ENCODE measurements at places on chromosomes 4 and X.

DNA sequence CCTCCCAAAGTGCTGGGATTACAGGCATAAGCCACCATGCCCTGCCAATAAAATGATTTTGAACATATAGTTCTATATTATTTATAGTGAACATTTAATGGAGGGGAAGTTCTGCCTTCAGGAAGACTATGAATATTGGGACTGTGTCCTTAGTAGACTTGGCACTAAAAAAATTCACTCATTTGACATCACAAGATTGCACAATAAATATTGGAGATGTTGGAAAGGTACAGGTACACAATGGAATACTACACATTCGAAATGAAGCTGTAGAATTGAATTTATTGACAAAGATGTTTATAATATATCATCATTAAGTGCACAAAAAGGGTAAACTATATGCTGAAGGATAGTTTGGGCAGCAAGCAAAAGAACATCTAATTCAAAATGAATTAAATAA, 13.0 kb upstream of the TMPRSS11E start:
- DNase-seq: no peak

- no peak for DNase-seq
Observed at GRCh38 chr4:158443731-158444130, 78.0 kb upstream of the RXFP1 start.

- no peak for DNase-seq
Observed at GRCh38 chr4:73836373-73837279, at the start of gene CXCL6. CXCL6 (plus strand) TSS chr4:73836678; CDS start chr4:73836751, 73 bp downstream.

GRCh38 chrX:103066606-103067005, 2.6 kb upstream of the BEX1 start:
- no peak for DNase-seq

DNA sequence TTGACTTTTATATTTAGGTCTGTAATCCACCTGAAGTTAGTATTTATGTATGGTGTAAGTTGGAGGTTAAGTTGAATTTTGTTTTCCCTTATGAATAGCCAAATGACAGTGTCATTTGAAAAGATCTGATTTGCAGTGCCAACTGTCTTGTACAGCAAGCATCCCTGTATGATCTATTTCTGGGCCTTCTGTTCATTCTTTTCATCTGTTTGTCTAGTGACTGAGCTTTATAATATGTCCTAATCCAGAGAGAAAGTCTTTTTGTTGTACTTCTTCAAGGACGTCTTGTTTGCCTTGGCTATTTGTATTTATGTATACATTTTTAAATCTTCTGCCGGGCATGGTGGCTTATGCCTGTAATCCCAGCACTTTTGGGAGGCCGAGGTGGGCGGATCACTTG, 39.6 kb downstream of the CDKL5 start:
- no peak for DNase-seq

DNA sequence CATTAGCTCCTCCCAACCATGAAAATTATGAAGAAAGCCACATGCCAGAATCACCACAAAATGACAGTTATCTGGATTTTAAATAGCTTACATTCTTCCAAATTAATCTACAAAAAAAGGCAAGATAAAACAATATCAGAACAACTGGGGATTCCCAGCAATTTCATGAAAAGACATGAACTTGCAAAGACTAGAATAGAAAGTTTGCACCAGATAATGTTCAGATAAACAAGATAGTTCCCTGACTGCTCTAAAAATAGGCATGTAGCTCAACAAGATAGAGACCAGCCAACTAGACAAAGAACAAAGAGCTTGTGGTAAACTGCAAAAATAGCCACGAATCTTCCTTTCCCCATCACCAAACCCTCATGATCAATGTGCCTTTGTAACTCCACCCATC, 30.3 kb upstream of the DDX53 start:
- no peak for DNase-seq

DNA sequence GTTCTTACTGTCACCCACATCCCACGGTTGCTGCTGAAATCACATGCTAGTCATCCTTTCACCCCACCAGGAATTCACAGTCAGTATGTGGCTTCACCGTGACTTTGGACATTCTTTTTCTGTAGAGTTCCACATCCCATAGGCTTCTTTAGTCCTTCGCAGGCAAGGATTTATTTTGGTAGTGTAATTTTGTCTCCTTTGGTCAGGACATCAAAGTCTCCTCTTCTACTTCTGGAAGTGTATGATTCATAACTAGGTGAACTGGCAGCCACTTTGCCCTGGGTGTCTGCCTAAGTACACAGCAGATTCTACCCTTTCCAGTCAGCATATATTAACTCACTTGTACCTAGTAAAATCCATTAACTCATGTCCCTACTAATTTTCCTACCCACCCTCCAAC, 38.3 kb upstream of the MMAA start:
- no peak for DNase-seq

DNA sequence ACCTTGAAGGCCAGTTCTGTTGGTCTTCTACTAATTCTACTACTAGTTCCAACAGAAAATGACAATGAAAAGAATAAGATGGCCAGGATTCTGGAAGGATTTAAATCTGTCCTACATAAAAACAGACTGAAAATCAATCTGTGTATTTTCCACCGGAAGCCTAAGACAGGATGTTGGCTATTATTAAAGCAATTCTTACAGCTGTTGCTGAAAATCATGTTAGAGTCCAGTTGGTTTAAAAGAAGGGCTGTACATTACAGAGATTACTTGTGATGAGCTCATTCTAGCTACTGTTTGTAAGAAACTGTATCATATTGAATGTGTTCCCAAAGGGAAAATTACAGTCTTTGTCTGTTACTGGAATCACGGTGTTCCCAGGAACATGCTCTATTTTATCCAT, 54.8 kb upstream of the MAGEB16 start:
- no peak for DNase-seq

GRCh38 chrX:72540318-72540717, 32.3 kb downstream of the HDAC8 start:
- peak; percentile 27 for DNase-seq

GRCh38 chr4:14769993-14770392, 232.3 kb upstream of the CPEB2 start:
- DNase-seq: no peak

- no peak for DNase-seq
Observed at GRCh38 chrX:134388161-134389109, 71.5 kb upstream of the HPRT1 start.

GRCh38 chr4:186643501-186644310, 80.0 kb downstream of the FAT1 start:
- DNase-seq: no peak

DNA sequence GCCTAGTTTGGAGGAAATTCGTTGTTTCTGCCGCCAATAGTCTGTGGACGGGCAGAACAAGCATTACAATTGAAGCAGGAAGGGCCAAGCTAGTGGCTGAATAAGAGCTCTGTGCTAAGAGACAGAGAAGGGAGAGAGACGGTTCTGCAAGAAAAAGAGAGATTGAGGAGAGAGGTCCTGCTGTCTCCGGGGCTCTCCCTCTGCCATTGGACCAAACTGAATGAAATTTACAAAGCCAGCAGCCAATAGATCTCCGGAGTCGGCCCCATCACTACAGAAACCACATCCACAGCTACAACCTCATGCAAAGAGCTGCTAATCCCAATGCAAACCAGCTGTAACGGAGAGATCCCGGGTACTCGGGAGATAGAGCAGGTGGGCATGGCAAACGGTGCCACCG, at the start of gene NLGN4X:
NLGN4X (minus strand) TSS at position 148 of the 400 bp plus-strand sequence. CDS start 77,401 bp downstream, outside the sequence.
- DNase-seq: no peak

GRCh38 chr4:117664706-117665444, 369.4 kb upstream of the NDST3 start:
- DNase-seq: no peak

- DNase-seq: no peak
Observed at GRCh38 chr4:176840166-176840565, 47.4 kb upstream of the VEGFC start.

GRCh38 chr4:179563741-179564140, 2121.5 kb upstream of the AGA start:
- no peak for DNase-seq

- DNase-seq: no peak
Observed at GRCh38 chr4:83125738-83126141, 11.2 kb upstream of the PLAC8 start.

- DNase-seq: no peak
Observed at GRCh38 chrX:18047491-18047890, 173.2 kb downstream of the BEND2 start.

GRCh38 chr4:5908876-5909427, 16.1 kb upstream of the CRMP1 start:
- DNase-seq: no peak

DNA sequence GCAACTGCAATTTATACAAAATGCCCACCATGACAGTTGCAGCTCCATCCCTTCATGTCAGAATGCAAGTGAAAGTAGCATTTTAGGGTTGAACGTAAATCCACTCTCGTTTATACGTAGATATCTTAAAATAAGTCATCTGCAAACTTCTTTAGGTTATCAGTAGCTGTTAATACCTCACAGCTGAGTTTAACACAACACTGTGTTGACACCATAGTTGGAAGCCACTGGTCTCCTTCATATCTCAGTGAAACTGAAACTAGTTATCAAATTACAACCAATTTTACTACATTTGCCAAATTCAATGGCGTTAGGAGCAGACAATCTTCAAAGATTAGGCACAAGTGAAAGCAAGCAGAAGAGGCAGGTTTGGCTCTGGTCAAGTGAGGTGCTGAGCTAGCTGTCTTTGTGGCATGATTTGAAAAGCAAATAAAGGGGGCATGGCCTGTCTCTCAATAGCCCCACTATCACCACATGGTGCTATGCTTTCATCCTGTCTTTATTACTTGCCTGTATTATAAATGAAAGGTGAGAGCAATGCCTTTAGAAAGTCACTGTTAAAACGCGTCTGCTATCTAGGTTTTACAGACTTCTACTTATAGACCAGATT, 12.3 kb downstream of the PPP3CA start:
- peak; percentile 16 for DNase-seq
